ENCODE measurements at places on chromosomes 5 and 9.

- DNase-seq = no peak
Measured at GRCh38 chr5:33934176-33934575, 2.0 kb upstream of the RXFP3 start.

- DNase-seq = no peak
Measured at GRCh38 chr5:156798201-156798600, 51.9 kb upstream of the PPP1R2B start.

DNA sequence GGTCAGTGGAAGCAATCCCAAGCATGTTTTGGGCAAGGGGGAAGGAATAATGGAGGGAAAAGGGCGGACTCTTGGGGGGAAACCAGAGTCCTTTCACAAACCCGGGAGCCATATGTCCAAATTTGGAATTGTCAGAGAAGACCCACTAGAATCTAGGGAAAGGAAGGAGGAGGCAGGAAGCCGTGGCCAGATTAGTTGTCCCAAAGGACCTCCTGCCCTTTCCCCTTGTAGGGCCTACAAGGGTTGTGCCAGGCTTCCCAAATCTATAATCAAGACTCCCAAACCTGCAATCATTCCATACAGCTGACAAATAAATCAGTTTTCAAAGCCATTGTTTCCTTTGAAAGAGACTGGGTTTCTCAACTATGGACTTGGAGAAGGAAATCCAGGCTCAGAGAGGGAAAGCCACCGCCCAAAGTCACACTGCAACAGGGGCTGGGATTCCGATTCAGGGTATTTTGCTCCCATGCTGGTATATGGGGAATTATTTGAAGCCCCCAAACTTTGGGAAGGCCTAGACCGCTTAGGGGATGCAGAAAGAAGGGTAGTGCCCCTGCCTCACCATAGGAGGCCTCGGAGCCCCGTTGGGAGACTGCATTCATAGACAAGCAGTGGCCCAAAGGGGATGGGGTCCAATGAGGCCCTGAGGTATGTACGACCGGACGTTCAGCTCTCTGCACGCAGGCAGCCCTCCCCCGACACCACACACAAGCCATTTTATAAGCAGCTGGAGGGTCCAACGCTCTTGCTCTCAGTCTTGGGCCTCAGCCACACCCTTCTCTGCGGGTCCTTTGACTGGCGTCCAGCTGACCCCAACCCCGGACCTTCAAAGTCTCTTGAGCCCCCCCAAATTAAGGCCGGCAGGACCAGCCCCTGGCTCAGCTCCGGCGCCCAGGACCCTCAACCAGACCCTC lies 815 bp downstream of the ANXA6 start:
- no peak for DNase-seq

DNA sequence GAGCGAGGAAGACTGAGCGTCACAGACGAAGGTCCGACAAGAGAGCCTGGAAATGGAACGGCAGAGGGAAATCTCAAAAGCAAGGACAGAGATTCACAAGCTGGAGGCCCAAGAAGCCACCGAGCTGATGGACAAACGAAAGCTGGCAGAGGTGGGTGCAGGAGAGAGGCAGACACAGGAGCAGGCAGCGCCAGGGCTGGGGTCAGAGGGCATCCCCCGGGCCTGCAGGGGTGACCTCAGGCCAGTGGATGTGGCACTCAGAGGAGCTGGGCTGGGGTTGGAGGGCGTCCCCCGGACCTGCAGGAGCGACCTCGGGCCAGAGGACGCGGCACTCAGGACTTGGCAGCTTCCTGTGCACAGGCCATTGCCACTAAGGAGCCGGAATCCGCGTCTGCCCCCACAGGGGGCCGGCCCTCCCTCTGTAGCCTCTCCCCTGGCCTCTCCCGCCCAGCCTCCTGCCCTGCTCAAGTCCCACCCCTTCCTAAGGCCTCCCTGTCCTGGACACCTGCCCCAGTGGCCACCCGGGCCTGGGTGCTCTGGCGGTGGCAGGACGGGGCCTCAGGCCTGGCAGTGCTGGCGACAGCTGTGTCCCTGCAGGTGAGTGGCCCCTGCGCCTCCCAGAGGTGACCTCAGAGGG lies 40.4 kb downstream of the EXD3 start:
- no peak for DNase-seq

DNA sequence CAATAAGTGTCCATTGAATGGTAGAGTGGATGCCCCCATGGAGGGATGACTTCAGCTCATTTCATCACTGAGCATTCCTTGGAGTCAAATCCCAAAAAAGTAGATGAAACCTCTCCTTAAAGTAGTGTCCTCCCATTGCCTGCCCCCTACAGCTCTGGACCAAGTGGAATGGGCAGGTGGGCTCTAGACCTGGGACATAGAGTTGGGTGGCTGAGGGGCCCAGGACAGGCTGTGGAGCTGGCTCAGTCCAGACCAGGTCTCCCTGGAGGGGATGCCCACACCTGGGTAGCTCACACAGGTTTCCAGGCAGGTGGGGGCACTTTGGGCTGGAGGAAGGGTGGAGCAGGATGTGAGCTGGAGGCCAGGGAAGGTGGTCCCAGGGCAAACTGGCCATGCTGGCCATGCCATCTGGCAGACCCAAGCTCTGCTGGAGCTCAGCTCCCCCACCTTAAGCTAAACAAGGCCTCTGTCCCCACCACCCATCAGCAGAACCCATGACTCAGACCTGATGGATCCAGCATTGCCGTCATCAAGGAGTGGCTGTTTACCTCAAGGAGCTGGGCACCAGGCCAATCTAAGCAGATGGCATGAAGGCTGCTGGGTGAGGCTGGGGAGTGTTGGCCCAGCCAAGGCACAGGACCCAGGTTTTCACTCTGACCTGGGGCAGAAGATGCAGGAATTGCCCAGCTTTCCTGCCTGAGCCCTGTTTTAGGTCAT lies 6.2 kb upstream of the SPINK4 start:
- no peak for DNase-seq

DNA sequence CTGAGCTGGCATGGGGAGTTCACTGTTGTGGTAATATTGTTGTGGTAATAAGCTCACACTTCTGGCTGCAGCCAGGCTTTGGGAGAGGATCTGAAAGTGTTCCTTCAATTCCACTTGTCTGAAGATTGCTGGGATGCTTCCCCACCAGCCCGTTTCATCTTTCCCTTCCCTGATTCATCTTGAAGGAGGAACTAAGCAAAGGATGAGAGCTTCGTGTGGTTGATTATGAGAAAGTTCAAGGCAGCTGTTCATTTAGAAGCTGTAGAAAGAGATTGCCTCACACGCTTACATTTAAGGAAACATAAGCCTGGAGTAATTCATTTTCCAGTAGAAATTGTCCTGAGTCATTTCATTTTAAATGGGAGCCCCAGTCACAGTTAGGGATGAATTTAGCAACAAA lies 122.4 kb upstream of the GAS1 start:
- DNase-seq = no peak

DNA sequence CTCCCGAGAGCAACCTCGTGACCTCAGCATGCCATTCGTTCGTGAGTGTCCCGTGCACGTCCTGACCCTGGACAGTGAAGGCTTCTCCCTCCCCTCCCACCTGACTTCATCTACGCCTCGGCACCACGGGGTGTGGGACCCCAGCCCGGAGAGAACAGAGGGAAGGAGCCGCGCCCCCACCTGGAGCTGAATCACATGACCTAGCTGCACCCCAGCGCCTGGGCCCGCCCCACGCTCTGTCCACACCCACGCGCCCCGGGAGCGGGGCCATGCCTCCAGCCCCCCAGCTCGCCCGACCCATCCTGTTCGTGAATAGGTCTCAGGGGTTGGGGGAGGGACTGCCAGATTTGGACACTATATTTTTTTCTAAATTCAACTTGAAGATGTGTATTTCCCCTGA lies 38.3 kb upstream of the FCN2 start:
- no peak for DNase-seq

DNA sequence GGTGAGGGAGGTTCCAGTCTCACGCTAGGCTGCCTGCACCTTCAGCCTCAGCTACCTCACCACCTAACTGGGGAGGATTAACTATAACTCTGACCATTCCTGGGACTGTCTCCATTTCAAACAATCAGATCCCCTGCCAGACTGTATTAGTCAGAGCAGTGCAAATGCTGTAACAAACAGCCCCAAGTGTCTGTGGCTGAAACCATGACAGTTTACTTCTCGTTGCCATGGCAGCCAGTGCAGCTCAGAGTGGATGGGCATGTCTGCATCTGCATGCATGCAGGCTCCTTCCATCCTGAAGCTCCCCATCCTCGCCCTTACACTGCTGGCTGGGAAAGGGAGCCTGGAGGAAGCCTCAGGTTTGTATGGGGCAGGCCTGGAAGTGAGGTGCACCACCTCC lies 86.7 kb downstream of the KCNIP1 start:
- DNase-seq = no peak

DNA sequence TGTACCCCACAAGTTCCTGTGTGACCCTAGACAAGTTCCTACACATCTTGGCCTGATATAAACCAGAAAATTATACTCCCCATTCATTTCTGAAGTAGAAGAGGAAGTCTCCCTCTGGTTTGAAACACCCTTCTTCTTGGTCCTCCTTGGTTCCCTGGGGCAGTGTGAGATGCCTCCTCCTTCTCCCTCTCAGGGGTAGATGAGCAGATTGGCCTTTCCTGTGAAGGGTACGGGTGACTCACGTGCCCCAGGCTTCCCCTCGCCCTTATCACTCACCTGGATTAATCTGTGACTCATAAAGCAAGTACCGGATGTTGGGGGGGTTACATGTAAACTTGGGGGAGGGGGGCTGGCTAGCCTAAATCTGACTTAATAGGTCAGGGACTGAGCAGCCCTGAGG lies 11.1 kb upstream of the AQP3 start:
- DNase-seq = no peak

DNA sequence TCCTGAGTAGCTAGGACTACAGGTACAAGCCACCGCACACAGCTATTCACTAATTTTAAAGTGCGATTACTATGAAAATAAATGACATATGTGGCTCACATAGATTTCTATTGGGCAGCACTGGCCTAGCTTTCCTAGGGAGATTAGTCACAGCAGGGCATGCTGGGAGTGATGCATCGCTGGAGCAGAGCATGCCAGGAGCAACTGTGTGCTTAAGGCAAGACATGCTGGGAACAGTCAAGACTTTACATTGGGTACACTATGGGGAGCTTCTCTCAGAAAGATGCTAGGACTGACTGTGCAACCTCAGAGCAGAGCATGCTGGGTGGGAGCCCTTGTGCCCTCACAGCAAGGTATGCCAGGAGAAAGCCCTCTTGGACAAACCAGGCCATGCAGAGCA lies 9.3 kb downstream of the ST6GALNAC6 start:
- no peak for DNase-seq

- DNase-seq = peak; percentile 25
Measured at GRCh38 chr9:91207729-91208418, 153.8 kb downstream of the AUH start.

DNA sequence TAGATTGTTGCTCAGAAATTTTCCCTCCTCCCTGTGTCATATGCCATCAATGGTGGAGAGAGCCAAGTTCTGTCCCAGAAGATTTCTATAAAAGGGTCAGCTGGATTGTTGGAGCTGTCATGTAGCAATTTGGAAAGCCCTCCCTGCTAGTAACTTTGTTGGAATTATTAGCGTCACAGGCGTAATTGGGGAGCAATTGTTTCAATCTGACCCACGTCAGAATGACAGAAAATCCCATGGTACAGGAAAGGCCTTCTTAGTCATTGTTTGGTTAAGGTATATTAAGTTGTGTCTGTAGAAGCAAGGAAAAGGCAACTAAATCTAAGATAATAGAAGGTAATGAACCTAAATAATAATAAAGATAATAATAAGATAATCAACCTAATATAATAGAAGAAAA lies 148.4 kb downstream of the PLK2 start:
- DNase-seq = no peak

DNA sequence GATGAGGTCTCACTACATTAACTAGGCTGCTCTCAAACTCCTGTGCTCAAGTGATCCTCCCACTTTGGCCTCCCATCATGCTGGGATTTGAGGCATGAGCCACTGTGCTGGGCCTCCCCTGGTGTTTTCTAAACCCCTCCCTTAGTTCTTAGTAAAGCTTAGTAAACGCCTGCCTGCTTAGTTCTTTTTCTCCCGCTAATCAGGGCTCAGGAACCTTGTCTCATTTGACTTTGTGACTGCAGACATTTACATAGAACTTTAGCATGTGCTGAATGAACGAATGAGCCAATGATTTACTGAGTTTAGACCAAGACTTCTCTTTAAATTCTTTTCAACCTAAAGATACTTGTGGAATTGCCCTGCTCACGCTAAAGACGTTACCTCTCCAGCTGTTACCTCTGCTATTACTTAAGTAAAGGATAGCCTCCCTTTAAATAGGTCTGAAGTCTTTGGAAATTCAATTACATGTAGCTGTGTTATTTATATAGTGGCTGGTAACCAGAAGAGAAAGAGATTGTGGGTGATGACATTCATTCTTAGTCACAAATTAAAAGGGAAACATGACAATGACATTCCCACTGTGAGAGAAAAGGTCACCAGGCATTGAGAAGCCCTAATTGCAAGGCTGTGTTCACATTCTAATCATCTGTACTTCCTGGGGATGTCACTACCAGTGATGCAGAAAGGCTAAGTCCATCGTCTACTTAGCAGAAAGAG lies 18.6 kb upstream of the SUSD1 start:
- DNase-seq = no peak

DNA sequence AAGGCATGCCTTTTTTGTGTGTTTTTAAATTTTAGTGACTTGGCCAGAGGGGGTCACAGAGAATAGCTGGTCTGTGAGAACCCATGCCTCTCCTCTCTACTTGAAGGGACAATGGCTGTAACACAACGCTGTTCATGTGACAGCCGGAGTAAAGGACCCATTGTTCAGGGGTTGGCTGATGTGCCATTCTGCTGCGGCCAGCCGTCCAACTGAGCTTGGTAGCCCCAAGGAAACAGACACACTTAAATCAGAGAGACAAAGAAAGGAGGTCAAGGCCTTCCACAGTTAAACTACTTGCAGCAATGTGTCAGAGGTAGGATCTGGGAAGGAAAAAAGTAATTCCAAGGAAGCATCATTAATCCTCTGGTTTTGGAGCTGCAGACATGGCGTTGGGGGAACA lies 8.1 kb downstream of the MEGF10 start:
- DNase-seq = no peak

GRCh38 chr5:174177976-174178605 lies 132.6 kb downstream of the NSG2 start:
- DNase-seq = no peak

- DNase-seq = no peak
Measured at GRCh38 chr5:39519566-39520231, 94.9 kb upstream of the DAB2 start.

- DNase-seq = no peak
Measured at GRCh38 chr9:117747386-117747970, 43.3 kb downstream of the TLR4 start.

- DNase-seq = no peak
Measured at GRCh38 chr5:61431923-61432620, 100.0 kb downstream of the ZSWIM6 start.

DNA sequence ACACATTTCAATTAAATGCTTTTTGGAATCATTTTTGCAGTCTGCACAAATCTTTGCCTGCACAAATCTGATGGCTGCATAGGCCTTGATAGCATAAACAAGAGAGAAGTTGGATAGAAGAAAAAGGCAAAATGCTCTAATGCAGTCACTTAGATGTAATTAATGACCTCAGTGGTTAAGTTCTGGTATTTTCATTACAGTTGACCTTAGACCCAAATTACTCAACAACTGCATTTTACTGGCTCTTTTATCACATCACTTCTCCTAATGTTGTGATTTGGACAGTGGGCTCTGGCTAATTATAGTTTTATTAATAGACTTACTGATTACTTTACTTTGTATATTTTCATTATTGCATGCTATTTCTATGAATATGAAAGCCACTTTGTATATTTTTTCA lies 34.3 kb downstream of the NTRK2 start:
- DNase-seq = no peak

- no peak for DNase-seq
Measured at GRCh38 chr9:92781899-92782298, 17.3 kb upstream of the BICD2 start.

- DNase-seq = no peak
Measured at GRCh38 chr9:89187541-89187940, 8.9 kb upstream of the SHC3 start.

GRCh38 chr5:60673334-60673733 lies 26.6 kb downstream of the DEPDC1B start:
- no peak for DNase-seq
